ENCODE measurements at places on chromosomes 16 and 17. TPM values are rescaled to one million over a fixed set of nuclear protein-coding genes. Genes with fewer than 3 reads are reported as not detected.
A peak's percentile ranks its signal among the peaks of the same experiment; 100 is the strongest.

- peak; percentile 68 for DNase-seq
Measured at GRCh38 chr17:81460856-81461460, 51.6 kb downstream of the ACTG1 start.

GRCh38 chr17:62703261-62703775 is 75.8 kb downstream of the MRC2 start:
- peak; percentile 44 for DNase-seq

DNA sequence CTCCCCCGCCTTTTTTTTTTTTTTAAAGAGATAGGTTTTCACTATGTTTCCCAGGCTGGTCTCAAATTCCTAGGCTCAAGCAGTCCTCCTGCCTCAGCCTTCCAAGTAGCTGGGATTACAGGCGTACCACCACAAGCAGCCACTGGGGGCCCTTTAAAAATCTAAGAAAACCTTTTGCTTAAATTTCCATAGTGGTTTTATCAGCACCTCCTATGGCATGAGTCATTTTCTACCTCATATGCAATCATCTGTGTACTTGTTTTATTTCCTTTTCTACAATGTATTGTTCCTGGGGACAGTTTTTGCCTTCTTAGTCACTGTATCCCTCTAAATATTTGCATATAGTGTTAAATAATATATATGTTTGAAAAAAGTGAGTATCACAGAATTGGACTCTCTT is 29.2 kb downstream of the GNA13 start:
- no peak for DNase-seq

GRCh38 chr17:17353625-17354484 is 50.7 kb downstream of the NT5M start:
- no peak for DNase-seq

SLC5A11 gene
- 2.5 TPM for total RNA-seq

DNA sequence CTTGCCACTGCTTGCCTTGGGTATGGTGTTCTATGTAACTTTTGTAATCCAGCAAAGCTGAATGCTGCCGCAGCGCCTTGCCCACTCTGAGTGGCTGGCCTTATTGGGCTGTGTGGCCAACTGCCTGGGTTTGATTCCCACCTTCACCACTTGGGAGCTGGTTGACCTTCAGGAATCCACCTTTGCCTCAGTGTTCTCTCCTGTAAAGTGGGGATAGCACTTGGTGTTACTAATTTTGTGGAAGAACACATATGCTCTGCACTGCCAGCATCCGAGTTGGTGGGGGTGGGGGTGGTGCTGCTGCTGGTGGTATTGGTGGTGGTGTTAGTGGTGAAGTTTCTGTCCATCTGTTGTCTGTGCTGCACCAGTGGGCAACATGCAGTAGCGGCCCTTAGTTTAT is 32.8 kb downstream of the AKAP1 start:
- no peak for DNase-seq

DNA sequence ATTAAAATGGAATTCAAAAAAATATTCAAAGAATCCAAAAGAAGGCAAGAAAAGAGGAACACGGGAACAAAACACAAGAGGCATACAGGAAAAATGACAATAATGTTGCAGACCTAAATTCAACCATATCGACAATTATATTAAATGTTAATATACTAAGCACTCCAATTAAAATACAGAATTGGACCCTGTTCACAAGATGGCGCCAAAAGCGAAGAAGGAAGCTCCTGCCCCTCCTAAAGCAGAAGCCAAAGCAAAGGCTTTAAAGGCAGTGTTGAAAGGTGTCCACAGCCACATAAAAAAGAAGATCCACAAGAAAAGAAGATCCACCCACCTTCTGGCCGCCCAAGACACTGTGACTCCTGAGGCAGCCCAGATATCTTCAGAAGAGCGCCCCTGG is 6.3 kb upstream of the XAF1 start:
- no peak for DNase-seq

DNA sequence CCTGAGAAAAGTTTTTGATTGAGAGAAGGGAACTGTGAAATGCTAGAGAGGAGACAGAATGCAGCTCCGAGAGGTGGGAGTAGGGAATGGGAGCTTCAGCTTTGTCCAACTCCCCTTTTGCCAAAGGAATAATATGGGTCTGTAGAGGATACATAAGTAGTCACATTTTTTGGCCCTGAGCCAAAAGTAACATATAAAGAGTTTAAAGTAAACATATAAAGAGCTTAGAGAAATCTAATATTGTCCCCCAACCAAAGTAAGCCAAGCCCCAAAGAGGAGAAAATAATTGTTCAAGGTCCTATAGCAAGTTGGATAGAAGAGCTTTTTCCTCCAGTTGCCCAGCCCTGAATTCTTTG is 215.1 kb downstream of the TMEM114 start:
- DNase-seq = no peak

SOX15 gene
- total RNA-seq = 3.1 TPM

CCDC144A gene
- total RNA-seq = 5.8 TPM

GRCh38 chr17:58412961-58413586 is 4.3 kb downstream of the RNF43 start:
- DNase-seq = no peak

GRCh38 chr16:57536306-57537193 is at the start of gene CCDC102A:
TSS of gene CCDC102A (minus strand) at chr16:57536571. CDS start at chr16:57529177, 7,394 bp downstream.
- DNase-seq = no peak

DNA sequence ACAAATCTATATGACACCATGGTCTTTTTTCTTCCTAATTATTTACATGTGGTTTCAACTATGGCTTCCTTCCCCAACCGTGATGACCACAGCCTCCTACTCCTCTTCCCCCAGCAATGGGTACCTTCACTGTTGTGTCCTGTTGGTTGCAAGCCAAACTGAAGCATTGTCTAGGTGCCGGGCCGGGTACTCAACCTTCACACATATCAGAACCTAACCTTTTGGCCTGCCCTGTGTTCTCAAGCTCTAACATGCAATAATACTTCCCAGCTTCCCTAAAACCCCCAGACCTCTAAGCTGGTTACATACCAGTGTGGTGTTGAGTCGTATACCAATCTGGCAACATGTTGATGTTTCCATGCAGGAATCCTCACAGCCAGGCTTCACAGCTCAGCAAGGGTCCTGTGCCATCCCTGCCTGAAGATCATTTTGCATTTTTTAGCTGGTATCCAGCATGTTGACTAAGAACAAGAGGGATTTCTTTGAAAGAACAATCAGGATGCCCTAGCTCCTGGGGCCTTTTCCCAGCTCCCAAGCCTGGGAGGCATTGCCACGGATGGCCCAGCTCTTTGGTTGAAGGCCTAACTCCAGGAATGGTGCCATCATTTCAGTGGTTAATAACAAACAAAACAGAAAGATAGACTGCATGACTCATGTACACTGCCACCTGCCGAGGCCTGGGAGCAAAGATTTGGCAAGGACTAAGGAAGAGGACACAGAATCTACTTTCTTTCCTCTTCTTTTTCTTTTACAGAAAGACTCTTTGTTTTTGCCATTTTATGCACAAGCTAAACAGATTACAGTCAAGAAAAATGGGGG is 373.7 kb upstream of the SALL1 start:
- no peak for DNase-seq

DNA sequence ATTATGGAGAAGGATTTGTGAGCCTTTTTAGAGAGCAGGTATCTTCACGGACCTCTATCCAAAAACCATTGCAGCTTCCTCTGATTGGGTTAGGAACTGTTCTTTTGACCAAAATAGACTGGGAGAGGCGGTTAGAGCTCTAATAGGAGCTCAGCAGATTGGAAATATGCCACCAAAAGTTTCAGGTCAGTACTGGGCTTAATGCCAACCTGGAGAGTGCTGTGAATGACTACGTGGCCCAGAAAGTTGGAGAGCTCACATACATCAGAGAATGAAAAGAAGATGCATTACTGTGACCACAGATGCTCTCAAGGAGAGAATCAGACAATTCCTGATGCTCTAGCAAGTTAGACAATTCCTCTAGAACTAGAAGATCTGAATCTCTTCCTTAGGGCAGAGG is 86.5 kb downstream of the ABCA8 start:
- DNase-seq = no peak

GRCh38 chr16:20899071-20899470 is 1.1 kb downstream of the DCUN1D3 start:
- DNase-seq = no peak

ABCC12 gene
- total RNA-seq = 0.69 TPM

DNA sequence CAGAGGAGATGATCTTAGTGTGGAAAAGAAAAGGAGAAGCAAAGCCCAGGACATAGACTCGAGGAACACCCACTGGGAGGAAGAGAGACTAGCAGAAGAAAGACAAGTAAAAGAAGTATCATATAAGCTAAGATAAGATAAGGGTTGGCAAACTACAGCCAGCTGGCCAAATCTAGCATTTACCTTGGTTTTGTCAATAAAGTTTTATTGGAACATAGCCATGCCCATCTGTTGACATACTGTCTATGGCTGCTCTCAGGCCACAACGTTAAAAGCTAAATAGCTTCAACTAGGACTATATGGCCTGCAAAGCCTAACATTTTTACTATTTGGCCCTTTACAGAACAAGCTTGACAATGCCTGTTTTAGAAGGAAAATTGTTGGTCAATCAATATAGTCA is 166.4 kb upstream of the AXIN2 start:
- no peak for DNase-seq

Data from mucosa of gallbladder (tissue), 1 donor.